ENCODE measurements at places on chromosomes 11 and 22.

DNA sequence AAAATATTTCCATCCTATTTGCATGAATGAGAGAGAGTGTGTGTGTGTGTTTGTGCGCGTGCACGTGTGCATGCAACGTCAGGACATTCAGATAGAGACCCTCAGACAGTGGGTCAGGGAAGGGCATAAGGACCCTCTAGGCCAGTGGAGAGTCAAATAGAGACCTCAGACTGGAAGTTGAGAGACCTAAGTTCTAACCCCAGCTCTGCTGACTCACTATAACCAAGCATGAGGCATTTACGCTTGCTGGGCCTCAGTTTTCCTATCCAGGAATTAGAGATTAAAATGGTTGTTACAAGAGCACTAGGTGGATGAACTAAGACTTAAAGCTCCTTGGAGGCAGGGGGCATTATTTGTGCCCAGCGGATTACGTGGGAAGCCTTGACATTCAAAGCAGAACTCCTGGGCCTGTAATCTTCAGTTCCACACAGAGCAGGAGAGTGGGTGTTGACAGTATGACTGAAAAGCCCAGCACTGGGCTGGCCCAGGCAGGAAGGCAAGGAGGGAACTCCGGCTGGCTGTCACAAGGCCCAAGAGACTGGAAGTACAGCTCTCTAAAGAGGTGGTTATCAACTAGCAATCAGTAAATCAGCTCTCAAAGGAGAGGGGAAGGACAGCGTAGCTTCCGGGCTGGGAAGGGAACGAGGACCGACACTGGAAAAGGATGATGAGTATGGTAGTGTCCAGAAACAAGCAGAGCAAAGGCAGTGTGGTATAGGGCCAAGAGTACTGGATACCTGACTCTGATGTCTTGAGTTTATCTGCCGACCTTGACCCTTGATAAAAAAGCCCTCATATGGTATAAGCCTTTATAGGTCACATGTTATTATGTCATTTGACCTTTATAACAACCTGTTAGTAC, 9.2 kb downstream of the RHOG start:
- no peak for DNase-seq

GRCh38 chr11:95398437-95399112, 167.6 kb upstream of the SESN3 start:
- no peak for DNase-seq

DNA sequence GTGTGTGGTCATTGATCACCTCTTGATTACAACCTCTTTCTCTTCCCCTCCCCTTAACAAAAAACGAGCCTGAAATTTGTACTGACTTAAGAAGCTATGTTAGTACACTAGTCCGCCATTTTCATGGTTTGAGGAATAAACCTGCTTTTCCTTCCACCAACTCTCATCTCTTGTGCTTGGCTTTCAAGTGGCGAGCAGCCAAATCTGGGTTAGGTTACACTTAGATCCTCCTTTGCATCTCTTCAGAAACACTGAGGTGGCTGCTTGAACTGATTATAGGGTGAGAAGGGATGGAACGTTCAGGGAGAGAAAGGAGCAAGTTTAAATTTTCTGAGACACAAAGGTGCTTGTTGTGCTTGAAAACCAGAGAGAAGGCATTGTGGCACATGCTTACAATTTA, 2171.4 kb downstream of the LRRC4C start:
- DNase-seq = no peak

DNA sequence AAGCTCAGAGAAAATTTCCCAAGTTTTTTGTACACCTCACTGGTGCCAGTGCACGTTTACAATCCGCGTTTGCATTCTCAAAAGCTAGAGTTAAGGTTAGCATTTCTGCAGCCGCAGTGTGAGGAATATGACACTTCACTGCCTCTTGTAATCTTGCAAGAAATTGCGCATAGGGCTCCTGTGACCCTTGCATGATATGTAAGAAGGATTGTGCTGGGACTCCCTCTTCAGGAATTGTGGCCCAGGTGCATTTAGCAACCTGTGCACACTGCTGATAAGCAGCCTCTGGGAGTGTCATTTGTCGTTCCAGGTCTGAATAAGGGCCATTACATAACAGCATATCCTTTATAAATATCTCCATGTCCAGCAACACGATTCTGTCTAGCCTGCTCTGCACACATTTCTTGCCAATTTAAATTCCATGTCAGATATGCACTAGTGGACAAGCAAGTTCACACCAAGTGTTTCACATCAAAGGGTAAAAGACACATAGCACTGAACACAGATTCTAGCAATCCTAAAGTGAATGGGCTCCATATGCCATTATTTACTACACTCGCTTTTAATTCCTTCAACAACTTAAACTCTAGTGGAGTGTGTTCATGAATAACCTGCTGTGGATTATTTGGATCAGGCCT, 69.2 kb upstream of the INCENP start:
- DNase-seq = peak; percentile 59

GRCh38 chr11:27438595-27438981, 34.0 kb downstream of the LGR4 start:
- DNase-seq = no peak

GRCh38 chr11:64609436-64610047, 18.5 kb downstream of the SLC22A12 start:
- no peak for DNase-seq

GRCh38 chr11:62444835-62445234, 26.0 kb downstream of the SCGB1A1 start:
- no peak for DNase-seq

All from hematopoietic multipotent progenitor cell treated with erythropoietin and hydrocortisone succinate and interleukin-3 and kit ligand, for 17 days (in vitro differentiated cells).